RWPE2 (cell line): ENCODE measurements at places on chromosomes 2 and 18.

GRCh38 chr2:219280651-219281050, 1.5 kb downstream of the DNAJB2 start:
- DNase-seq = no peak

DNA sequence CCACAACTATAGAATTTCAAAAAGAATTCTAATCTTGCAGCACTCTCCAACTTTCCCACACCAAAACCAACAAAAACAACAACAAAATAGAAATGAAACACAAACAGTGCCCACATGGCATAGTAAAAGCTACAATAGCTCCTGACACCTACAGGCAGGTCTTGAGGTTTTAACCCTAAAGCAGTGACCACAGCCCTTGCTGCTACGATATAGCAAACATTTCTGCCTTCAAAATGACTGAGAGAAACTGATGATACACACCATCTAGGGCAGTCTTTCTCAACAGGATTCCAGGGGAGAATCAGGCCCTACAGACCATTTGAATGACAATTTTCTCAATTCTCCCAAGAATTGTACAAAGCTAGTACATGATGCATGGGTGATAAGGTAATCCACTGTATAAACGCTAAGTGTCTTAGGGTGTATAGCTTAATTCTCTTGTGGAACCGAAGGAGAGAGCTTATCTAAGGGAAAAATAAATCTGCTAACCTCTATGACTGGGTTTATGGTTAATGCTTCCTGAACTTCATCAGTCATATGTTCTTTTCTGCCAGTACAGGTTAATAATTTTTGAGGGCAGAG, 46.5 kb downstream of the TRAK2 start:
- DNase-seq = no peak

DNA sequence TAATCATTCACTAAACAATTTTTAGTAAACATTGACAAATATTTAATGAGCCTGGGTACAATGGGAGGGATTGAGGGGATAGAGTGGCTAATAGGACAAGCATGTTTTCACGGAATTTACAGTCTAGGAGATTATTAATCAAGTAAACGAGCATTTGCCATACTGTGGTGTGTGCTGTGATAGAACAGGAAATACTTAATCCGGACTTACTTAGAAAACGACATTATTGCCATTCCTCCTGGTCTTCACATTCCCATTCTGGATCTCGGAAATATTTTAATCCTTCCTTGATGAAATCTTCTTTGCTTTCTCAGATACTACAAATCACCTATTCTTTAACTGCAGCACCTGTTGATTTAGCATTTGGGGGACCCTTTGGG, 905 bp downstream of the TTLL4 start:
- no peak for DNase-seq

- DNase-seq = no peak
These were observed 1325.0 kb upstream of the CDH2 start for GRCh38 chr18:29501952-29502351.

DNA sequence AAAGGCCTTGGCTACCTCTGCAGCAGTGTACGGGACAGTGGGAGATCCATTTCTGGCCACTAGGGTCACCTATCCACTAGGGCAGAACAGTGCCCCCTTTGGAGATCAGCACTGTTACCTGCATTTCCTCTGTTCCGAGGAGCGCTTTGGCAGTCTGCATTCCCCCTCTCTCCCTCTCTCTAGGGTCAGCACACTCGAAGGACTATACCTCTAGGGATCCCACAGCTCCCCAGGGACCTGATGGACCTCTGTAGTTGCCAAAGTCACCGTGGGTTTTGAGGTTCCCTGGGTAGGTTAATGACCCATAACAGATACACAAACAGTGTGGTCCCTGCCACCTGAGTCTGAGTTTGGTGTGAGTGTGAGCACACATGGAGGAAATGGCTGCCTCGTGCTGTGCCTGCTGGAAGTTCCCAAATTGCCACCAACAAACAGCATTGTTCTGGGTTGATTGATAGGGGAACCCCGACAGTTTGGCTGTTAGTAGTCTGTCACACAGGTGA, 99.8 kb upstream of the VWC2L start:
- no peak for DNase-seq

DNA sequence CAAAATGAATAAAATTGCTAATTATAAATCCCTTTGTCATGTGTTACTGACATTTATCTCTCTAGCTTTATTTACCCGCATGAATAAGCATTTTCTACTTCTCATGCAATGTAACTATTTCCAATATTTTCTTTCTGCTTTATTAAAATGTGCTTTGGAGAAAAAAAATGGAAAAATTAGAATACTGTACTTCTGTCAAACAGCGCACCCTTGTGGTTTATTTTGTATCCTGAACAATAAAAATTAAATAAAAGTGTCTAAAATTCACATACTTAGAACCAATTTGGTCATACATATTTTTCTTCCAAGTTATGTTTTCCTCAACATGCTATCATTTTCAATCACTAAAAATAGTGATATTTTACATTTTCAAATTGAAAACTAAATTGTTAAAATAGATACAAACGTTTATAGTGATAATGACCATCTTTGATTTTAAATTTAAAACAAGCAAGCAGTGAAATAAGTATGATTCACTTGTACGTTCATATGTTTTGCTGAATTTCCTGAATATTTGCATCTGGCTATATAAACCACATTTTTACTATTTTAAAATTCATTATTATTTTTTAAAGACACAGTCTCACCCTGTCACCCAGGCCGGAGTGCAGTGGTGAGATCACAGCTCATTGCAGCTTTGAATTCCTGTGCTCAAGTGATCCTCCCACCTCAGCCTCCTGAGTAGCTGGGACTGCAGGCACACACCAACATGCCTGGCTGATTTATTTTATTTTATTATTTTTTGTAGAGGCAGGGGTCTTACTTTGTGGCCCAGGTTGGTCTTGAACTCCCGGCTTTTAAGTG, 95.9 kb upstream of the GRB14 start:
- DNase-seq = no peak

DNA sequence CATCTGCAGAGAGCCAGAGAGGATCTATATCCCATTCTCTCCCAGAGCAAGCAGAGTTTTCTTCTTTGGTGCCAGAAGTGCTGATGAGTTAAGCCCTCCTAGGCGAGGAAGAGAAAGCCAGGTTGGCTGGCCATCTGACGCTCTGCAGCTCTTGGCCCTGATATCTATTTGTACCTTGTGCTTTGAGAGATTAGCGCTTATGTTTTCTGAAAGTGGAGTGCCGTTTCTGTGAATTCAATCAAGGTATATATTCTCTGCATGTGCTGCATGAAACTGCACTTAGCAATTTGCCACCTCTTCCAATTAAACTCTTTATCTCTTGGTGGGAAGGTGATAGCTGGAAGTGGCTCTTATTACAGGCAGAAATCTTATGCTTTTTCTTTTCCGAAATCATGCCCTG, 177.5 kb downstream of the LPIN1 start:
- DNase-seq = no peak

- no peak for DNase-seq
These were observed 34.5 kb downstream of the LYPD6 start for GRCh38 chr2:149364839-149365238.
